ENCODE measurements at places on chromosomes 12 and 14.

GRCh38 chr14:94100847-94101246 lies 9.7 kb upstream of the IFI27 start:
- H3K4me3 ChIP-seq, result no peak overlapping the region
- no peak overlapping the region for H3K27ac ChIP-seq
- DNase-seq, result no peak
- no peaks in the 10 kb centered on the region for H3K4me1 ChIP-seq
- H3K36me3 ChIP-seq, result no peaks in the 10 kb centered on the region
- H3K27me3 ChIP-seq, result no peaks in the 10 kb centered on the region

GRCh38 chr14:102994689-102995088 lies 62.7 kb downstream of the CDC42BPB start:
- no peak overlapping the region for H3K4me3 ChIP-seq
- H3K36me3 ChIP-seq, result peaks cover 71% of the 10 kb centered on the region
- H3K27me3 ChIP-seq, result no peaks in the 10 kb centered on the region
- DNase-seq, result no peak
- no peaks in the 10 kb centered on the region for H3K4me1 ChIP-seq
- no peak overlapping the region for H3K27ac ChIP-seq

DNA sequence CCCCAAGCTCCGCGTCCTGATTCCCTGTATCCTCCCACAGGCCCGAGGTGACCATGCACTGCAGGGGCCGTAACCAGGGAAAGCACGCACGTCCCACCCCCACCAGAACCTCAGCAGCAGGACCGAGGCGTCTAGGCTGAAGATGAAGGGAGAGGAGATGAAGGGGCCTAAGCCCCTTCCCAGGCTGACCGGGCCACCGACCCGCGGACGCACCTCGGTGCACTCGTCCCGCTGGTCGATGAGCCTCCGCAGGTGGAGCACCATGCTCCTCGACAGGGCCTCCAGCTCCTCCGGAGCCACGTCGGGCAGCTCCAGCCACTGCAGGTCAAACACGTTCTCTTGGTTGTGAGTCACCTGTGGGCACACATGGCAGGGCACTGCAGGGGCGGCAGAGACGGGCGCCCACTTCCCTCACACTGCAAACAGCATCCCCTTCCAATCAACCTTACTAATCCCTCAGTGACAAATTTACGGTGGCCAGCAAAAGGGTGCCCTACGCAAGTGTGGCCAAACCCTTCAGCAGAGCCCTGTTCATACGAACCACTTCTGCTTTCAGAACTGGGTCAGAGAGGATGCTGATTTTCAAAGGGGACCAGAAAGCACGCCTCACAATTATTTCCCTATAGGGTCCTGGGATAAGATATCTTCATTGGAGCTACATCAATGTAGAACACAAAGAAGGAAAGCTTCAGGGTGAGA lies 77.8 kb downstream of the CCDC88C start:
- no peak overlapping the region for H3K4me3 ChIP-seq
- no peaks in the 10 kb centered on the region for H3K4me1 ChIP-seq
- no peaks in the 10 kb centered on the region for H3K36me3 ChIP-seq
- H3K27me3 ChIP-seq, result no peaks in the 10 kb centered on the region
- no peak overlapping the region for H3K27ac ChIP-seq

- peaks cover 10% of the 10 kb centered on the region for H3K4me1 ChIP-seq
- no peaks in the 10 kb centered on the region for H3K36me3 ChIP-seq
- DNase-seq, result no peak
- H3K27ac ChIP-seq, result no peak overlapping the region
- H3K4me3 ChIP-seq, result no peak overlapping the region
Observed at GRCh38 chr12:2095878-2096277, 43.1 kb downstream of the CACNA1C start.

DNA sequence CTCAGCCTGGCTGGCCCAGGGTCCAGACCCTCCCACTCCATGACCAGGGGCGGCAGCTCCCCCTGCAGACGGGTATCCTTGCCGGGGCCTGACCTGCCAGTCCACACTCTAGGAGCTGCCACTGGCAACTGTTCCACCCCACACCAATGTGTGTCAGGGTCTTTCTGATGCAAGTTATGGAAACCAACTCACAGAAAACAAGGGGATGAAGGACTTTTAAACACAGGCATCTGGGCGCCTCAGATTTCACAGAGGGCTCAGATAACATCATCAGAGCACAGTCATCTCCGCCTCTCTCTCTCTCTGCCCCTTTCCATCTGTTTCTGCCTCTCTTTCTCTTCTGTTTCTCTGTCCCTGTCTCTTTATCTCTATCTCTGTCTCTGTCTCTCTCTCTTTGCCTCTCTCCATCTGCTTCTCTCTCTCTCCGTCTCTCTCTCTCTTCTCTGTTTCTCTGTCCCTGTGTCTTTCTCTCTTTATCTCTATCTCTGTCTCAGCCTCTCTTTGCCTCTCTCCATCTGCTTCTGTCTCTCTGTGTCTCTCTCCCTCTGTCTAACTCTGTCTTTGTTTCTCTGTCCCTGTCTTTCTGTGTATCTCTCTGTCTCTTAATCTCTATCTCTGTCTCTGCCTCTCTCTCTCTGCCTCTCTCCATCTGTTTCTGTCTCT lies 67.4 kb upstream of the FBRSL1 start:
- H3K4me3 ChIP-seq, result no peak overlapping the region
- H3K36me3 ChIP-seq, result no peaks in the 10 kb centered on the region
- H3K27me3 ChIP-seq, result peaks cover 3% of the 10 kb centered on the region
- H3K27ac ChIP-seq, result no peak overlapping the region
- no peaks in the 10 kb centered on the region for H3K4me1 ChIP-seq
- no peak for DNase-seq

GRCh38 chr14:37114559-37114958 lies 57.8 kb downstream of the SLC25A21 start:
- H3K4me1 ChIP-seq, result no peaks in the 10 kb centered on the region
- H3K4me3 ChIP-seq, result no peak overlapping the region
- no peak for DNase-seq
- H3K27me3 ChIP-seq, result no peaks in the 10 kb centered on the region

- no peaks in the 10 kb centered on the region for H3K27me3 ChIP-seq
- no peaks in the 10 kb centered on the region for H3K36me3 ChIP-seq
- DNase-seq, result no peak
Observed at GRCh38 chr14:103898711-103899110, 29.5 kb upstream of the TDRD9 start.
